ENCODE measurements at places on chromosomes 6 and 20.

DNA sequence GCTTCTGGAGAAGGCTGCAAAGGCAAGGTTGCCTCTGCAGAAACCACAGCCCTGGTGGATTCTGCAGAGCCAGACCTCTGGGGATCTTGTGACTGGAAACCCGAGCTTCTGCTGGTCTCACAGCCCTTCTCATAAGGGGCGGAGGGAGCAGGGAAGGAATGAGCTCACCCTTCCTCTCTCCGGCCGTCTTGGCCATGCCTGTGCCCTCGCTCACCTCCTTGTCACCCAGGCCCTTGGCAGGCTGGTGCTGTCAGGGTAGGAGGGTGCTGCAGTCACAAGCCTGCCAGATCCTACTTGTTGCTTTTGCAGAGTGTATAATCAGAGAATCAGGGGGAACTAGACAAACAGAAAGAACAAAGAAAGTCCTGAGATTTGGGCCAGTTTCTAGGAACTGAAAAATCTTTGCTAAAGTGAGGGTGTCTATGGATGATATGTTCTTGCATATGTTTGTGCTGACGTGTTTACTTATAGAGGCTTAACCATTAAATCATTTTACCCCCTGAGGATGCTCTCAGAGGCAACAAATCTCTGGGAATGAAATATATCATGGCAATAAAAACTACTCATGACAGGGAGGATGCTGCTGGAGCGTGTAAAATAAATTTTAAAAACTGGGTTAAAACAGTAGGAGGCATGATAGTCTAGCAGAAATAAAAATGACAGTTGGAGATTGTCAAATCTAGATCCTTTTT is 244.9 kb upstream of the SOX4 start:
- DNase-seq: no peak

DNA sequence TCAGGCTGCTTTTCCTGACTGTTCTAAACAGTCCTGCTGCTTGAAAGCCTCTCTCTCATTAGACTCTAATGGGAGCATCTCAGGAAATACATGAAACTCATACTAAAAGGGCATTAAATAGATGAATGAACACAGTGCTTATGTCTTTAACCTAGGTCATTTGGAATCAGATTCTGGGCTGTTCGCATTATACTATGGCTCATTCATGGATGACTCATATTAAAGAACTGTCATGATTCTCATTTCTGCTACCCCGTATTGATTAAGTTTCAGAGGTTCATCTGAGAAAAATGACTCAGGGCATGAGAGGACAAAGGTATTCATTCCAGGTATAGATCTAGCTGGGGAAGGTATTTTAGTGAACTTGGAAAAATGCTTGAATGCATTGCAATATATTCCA is 335.5 kb downstream of the GJA1 start:
- DNase-seq: no peak

DNA sequence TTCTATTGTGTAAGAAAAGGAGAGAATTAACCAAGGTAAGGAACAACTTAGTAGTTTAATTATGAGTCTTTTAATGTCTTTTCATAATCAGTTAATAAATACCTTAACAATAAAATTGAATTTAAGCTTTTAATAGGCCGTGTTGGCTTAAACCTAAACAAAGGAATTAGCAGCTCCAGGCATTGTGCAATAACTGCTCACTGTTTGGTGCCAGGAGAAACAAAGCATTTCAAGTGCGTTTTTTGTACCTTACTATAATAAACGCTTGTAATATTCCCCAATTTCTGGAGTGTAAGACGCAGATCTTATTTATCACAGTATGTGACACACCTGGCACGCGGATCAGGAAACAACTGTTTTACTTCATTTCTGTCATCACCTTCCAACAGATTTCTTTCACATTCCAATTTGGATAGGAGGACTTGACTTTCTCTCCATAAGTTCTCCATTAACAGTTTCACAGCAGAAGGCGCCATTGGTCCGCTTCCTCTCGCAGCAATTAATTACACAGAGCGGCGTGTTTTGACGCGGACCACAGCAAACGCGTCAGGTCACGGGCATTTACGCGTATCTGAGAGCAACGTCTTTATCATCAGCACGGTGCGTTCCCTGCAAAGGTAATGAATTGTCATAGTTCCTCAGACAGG is 335.8 kb upstream of the NT5E start:
- DNase-seq: no peak

- no peak for DNase-seq
Observed at GRCh38 chr6:150251566-150252186, 108.8 kb downstream of the PPP1R14C start.

GRCh38 chr20:25036331-25036936 is 21.5 kb downstream of the ACSS1 start:
- DNase-seq: no peak

- DNase-seq: no peak
Observed at GRCh38 chr6:10030942-10031537, 383.8 kb downstream of the TFAP2A start.

DNA sequence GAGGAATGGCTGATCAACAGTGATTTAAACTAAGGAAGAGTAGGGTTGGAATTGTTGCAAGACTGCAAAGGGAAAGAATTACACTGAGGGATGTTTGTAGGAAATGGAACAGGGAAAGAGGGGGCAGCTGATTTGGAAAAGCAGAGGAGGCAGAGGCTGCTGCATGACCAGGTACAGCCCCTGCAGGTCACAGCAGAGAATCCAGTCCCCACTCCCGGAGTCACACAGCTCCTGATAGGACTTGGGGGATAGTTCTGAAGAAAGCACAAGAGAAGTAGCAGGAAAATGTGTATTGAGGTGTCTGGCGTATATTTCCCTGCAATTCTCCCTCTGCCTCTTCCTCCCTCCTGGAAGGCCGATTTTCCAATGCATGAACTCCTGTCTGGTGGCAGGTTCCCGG is 92.5 kb upstream of the PDE10A start:
- DNase-seq: no peak

- DNase-seq: peak; percentile 77
Observed at GRCh38 chr6:32668226-32668747, 1.8 kb upstream of the HLA-DQB1 start.

DNA sequence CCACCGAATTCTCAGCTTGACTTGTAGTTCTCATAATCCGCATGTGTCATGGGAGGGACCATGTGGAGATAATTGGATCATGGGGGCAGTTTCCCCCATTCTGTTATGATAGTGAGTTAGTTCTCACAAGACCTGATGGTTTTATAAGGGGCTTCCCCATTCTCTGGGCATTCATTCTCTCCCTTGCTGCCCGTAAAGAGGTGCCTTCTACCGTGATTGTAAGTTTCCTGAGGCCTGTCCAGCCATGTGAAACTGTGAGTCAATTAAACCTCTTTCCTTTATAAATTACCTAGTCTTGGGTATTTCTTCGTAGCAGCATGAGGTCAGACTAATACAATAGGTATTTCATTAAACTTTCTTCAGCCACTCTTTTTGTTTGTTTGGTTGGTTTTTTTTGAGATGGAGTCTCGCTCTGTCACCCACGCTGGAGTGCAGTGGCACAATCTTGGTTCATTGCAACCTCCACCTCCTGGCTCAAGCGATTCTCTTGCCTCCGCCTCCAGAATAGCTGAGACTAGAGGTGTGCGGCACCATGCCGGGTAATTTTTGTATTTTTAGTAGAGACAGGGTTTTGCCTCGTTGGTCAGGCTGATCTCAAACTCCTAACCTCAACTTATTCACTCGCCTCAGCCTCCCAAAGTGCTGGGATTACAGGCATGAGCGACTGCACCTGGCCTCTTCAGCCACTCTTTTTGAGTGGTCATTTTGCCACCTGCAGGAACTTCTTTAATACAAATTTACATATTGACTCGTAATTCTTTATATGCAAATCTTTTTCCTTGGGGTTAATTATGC is 36.3 kb downstream of the GSTA2 start:
- DNase-seq: no peak

GRCh38 chr6:39599973-39600372 is 125.2 kb downstream of the KIF6 start:
- DNase-seq: no peak

- DNase-seq: no peak
Observed at GRCh38 chr6:148440016-148440415, 97.4 kb downstream of the SASH1 start.

- no peak for DNase-seq
Observed at GRCh38 chr6:169935348-169935718, 183.9 kb downstream of the ERMARD start.

- no peak for DNase-seq
Observed at GRCh38 chr6:133889557-133890403, 867 bp downstream of the TCF21 start.

GRCh38 chr6:142850679-142851423 is 94.1 kb downstream of the HIVEP2 start:
- peak; percentile 36 for DNase-seq

GRCh38 chr20:52289956-52290565 is 98.5 kb upstream of the ZFP64 start:
- no peak for DNase-seq

DNA sequence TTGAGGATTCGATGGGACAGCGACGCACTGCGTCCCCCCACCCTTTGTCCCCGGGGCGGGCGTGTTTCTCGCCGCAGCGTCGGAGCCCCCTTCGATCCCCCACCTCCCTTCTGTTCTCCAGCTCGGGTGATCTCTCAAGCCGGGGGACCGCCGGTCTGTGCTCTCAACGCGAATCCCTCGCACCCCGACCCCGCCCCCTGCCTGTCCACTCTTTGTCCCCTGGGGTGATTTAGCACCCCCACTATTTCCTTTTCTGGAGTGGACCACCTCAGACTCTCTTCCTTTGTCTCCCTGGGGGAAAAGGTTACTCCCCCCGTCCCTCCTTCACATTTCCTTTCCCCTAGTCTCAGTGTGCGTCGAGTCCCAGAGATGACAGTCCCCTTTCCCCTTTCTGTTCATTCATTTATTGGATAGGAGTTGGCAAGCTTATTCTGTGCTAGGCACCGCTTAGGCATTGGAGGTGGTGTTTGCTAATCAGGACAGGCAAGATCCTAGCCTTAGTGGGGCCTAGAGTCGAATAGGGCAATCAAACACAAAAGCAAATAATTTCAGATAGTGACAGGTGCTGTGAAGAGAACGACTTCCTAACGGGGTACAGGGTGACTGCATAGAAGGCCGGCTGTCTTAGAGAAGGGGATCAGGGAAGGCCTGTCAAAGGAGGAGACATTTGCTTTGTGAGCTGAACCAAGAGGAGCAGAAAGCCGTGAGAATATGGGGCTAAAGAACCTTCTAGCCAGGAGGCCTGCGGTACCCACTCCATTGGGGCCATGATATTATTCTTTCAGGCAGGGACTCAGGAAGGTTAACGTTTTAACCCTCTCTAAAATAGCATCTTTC is 741 bp downstream of the PTPN1 start:
- DNase-seq: no peak

DNA sequence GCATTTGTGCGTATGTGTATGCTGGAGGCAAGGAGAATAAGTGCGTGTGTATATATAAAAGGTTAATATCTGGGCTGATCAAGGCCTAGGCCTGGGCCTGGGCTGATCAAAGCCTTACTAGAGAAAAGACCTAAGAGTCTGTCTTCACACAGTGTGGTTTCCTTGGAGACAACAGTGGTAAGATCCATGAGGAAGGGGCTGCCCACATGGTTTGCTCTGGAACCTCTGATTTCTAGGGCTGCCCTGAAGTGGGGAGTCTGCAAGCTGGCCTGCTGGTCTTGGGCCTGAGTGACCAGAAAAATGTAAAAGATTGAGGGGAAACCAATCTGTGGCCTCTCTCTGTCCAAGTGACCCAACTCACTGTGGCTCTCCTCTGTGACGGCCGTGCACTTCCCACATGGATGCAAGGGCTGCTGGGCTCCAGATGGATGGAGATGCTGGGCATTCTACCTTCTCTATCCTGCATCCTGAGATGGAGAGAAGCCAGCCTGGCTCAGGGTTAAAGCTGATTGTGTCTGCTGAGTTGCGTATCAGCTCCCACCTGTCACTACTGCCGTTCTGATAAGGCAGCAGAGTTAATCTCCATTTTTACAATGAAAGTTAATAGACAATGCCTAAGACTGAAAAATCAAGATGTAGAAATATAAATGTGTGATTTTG is 90.3 kb upstream of the NXT1 start:
- no peak for DNase-seq

DNA sequence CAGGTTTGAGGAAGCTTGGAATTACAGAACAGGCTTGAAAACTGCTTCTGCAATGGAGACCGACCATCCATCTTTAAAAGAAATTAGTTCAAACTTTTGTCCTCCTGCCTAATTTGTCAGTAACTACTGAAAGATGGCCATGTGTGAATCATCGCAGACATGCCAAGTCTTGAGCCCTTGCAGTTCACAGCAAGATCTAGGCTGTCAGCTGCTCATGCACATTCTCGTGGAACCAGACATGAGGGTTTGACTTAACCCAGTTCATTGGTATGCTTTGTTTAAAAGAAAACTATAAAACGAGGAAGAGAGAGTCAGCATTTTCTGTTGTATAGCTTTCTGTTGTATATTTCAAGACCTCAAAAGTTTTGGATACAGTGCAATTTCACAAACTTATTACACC is 74.0 kb upstream of the SAMD5 start:
- no peak for DNase-seq

GRCh38 chr20:38155811-38156210 is 9.3 kb downstream of the TGM2 start:
- no peak for DNase-seq

- DNase-seq: no peak
Observed at GRCh38 chr6:150722614-150723344, 123.1 kb downstream of the PLEKHG1 start.

DNA sequence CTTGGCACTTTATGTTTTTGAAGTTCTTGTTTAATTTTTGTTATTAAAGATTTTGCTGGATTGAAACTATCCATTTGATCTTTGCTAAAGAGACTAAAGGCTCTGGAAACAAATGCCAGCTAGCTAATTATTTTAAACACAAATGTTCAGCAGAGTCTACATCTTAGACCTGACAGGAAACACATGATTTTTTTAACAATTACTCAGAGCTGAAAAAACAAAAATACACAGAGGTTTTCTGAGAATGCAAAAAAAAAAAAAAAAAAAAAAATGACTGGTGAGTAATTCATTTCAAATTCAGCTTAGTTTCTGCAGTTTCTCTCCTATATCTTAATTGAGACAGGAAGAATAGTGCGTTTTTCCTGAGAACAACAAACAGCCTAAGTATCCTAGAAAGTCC is 448.0 kb downstream of the TENT5A start:
- no peak for DNase-seq

DNA sequence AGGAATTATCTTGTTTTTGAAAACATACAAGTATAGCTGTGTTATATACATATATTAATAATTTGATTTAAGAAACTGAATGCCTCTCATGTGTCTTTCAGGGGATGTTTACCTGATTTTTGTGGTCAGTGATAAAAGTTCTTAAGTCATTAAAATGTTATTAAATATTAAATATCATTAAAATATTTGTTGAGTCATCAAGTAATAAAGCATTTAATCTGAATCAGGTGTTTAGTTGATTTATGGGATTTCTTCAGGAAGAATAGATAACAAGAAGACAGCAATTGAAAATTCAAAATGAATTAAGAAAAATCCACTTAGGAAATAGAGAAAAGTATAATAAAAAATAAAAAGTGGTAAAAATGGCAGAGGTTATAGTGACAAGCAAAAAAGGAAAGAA is 361.9 kb upstream of the EYS start:
- no peak for DNase-seq

DNA sequence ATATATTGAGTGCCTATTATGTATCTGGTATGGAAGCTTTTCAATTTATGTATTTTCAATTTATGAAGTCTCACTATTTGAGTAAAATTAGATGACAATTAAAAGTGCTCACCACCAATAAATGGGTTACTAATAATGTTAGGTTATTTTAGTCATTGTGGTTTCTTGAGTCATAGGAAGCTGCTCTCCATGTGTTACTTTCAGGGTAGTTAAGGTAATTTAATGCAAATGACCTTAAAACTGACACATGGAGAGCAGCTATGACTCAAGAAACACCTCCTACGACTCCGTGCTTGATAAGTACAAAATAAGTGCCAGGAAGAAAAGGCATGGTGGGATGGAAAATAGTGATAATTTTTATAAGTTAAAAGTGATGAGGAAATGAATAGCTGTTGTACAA is 16.5 kb upstream of the TINAG start:
- DNase-seq: no peak
